ENCODE measurements at places on chromosomes 4 and X.
A peak's percentile ranks its signal among the peaks of the same experiment; 100 is the strongest.

GRCh38 chr4:124851741-124852140 is 139.2 kb upstream of the ANKRD50 start:
- no peak for DNase-seq
- no peak overlapping the region for H3K27ac ChIP-seq
- no peaks in the 10 kb centered on the region for H3K27me3 ChIP-seq

GRCh38 chr4:113979148-113979904 is at the start of gene ARSJ:
ARSJ (minus strand) TSS chr4:113979647; CDS start chr4:113978834, 813 bp downstream.
- no peaks in the 10 kb centered on the region for H3K27me3 ChIP-seq
- H3K4me3 ChIP-seq, result peak within 1 kb of the TSS; percentile 50
- peaks cover 3% of the 10 kb centered on the region for H3K4me1 ChIP-seq
- H3K36me3 ChIP-seq, result no peaks in the 10 kb centered on the region
- no peak within 1 kb of the TSS for H3K27ac ChIP-seq

DNA sequence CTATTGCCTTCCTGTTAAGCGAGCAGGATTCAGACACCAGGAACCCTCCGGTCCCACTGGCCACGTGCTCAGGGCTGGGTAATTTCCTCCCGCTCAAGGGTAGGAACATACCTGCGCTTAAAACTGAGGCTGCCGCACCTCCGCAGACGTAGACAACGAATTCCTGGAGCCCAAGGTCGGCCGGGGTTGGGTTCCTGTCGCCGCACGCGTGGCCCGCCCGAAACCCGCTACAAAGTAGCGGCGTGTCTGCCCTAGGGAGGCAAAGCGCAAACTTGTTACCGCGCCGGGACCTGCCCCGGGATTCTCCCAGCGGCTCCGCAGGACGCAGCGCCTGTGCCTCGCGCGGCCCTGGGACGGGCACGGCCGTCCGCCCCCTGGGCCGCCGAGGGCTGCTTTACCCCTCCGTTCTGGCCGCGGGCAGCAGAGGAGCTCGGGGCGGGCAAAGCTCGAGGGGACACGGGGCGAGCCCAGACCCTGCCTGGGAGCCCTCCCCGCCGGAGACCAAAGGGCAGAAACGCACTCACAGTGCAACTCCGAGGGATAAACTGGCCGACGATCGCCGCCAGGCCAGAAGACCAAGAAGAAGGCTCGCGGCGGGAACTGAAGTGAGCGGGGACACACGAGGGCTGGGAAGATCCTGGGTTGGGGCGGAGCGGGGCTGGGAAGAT is at the start of gene ERVMER34-1:
TSS of gene ERVMER34-1 (minus strand) at position 607 of the 668 bp plus-strand sequence. CDS start 5,905 bp downstream, outside the sequence.
- H3K36me3 ChIP-seq, result no peaks in the 10 kb centered on the region
- H3K4me1 ChIP-seq, result peaks cover 2% of the 10 kb centered on the region
- H3K4me3 ChIP-seq, result peak within 1 kb of the TSS; percentile 30
- no peaks in the 10 kb centered on the region for H3K27me3 ChIP-seq
- no peak for DNase-seq

- no peaks in the 10 kb centered on the region for H3K36me3 ChIP-seq
- DNase-seq, result peak; percentile 20
- no peak overlapping the region for H3K27ac ChIP-seq
- H3K4me1 ChIP-seq, result 0 out of 2 replicates have a peak, but pooled peaks cover 2% of the 10 kb centered on the region
- H3K4me3 ChIP-seq, result peak overlapping the region; percentile 12
- no peaks in the 10 kb centered on the region for H3K27me3 ChIP-seq
Observed at GRCh38 chrX:39613997-39614679, 483.6 kb downstream of the BCOR start.

GRCh38 chrX:122943918-122944317 is 240.2 kb upstream of the GRIA3 start:
- no peaks in the 10 kb centered on the region for H3K27me3 ChIP-seq
- no peak for DNase-seq
- no peaks in the 10 kb centered on the region for H3K36me3 ChIP-seq
- no peak overlapping the region for H3K27ac ChIP-seq

DNA sequence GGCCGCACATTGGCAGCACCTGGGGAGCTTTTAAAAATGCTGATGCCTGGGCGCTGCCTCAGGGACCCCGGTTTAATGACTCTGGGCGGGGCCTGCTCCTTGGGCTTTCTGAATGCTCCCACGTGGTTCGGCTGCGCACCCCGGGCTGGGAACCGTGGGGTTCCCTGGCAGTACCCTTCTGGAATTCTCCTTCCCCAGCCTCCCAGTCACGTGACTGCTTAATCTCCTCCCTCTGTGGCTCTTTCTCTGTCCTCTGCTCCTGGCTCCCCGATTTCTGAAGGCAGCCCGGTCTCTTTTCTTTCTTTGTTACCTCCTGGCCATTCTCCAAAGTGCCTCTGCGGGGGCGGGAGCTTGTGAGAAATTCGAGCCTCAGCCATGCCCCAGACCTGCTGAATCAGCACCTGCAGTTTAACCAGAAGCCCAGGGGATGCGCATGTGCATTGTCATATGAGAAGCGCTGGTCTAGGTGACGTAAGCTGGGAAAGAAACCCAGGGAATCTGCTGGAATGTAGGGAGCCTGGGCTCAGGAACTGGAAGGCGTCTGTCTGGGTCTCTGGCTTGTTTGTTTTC is 16.6 kb downstream of the CLCN4 start:
- no peak overlapping the region for H3K27ac ChIP-seq
- no peaks in the 10 kb centered on the region for H3K36me3 ChIP-seq
- H3K4me3 ChIP-seq, result no peak overlapping the region
- peak; percentile 27 for DNase-seq
- peaks cover 4% of the 10 kb centered on the region for H3K4me1 ChIP-seq
- H3K27me3 ChIP-seq, result no peaks in the 10 kb centered on the region

DNA sequence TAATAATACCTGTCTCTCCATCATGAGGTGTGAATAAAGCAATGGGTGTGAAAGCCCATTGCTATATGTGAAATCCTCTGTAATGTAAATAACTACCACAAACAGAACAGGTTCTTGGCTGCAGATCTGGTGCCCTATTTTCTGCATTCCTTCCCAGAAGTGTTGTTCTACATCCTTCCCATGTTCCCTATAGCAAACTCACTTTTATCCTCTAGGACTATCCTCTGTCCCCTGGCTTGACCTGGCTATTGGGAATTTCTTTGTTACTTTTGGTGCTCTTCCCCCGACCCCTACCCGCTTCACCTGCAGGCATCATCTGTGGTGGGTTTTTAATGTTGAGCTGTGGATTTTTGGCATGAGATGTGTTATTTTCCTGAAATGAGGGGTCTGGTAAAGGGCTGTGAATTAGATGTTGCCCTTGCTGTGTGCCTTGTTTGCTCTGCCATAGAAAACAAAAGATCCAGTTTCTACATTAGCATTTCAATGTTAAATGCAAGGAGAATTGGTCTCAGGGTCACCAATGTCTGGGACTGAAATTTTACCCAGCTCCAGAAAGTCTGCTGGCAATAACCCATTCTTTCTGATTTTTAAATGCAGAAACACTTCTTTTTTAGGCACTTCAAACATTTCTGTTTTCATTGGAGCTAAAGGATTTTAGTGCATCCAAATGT is 13.6 kb upstream of the FREM3 start:
- H3K36me3 ChIP-seq, result no peaks in the 10 kb centered on the region
- H3K4me3 ChIP-seq, result no peak overlapping the region
- DNase-seq, result no peak
- no peak overlapping the region for H3K27ac ChIP-seq
- no peaks in the 10 kb centered on the region for H3K27me3 ChIP-seq

DNA sequence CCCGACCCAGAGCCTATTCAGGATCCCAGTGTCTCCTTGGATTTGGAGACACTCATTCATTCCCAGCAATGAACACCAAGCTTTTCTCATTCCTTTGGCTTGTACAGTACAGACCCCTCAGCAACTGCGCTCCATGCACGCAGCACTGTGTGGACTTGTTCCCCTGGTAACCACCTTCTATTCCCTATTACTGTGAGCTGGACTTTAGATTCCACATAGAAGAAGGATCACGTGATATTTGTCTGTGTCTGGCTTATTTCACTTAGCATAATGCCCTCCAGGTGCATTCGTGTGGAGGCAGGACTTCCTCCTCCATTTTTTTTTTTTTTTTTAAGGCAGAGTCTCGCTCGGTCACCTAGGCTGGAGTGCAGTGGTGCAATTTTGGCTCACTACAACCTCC is 106.4 kb downstream of the PHKA2 start:
- DNase-seq, result no peak
- H3K4me1 ChIP-seq, result no peaks in the 10 kb centered on the region
- no peaks in the 10 kb centered on the region for H3K27me3 ChIP-seq
- no peaks in the 10 kb centered on the region for H3K36me3 ChIP-seq
- H3K27ac ChIP-seq, result no peak overlapping the region

- no peaks in the 10 kb centered on the region for H3K27me3 ChIP-seq
- no peaks in the 10 kb centered on the region for H3K4me1 ChIP-seq
- no peak overlapping the region for H3K27ac ChIP-seq
- H3K36me3 ChIP-seq, result no peaks in the 10 kb centered on the region
- no peak for DNase-seq
- no peak overlapping the region for H3K4me3 ChIP-seq
Observed at GRCh38 chr4:36043901-36044300, 200.4 kb downstream of the ARAP2 start.

- H3K27ac ChIP-seq, result no peak overlapping the region
- no peak overlapping the region for H3K4me3 ChIP-seq
- H3K36me3 ChIP-seq, result peaks cover 7% of the 10 kb centered on the region
- peaks cover 2% of the 10 kb centered on the region for H3K4me1 ChIP-seq
Observed at GRCh38 chr4:118807659-118808058, 28.3 kb downstream of the SEC24D start.

DNA sequence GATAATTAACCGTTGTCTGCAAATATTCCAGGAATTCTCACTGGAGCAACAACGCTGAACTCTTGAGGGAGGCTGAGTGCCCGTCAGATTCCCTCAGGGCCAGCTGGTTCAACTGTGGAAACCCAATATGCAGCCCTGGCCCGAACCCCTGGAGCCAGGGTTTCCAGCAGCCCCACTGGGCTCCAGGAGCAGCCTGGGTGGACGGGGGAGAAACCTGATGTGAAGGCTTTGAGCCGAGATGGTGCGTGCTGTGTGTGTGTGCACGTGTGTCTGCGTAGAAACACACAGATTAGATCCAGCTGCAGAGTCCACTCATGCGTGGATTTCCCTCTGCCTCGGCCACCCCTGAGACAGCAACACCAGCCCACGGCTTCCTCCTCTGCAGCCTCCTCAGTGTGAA is 19.4 kb upstream of the SLC25A6 start:
- H3K4me1 ChIP-seq, result no peaks in the 10 kb centered on the region
- DNase-seq, result no peak
- H3K36me3 ChIP-seq, result peaks cover 30% of the 10 kb centered on the region

GRCh38 chr4:110412354-110413065 is 63.4 kb upstream of the ENPEP start:
- no peaks in the 10 kb centered on the region for H3K36me3 ChIP-seq
- H3K27ac ChIP-seq, result no peak overlapping the region
- H3K4me3 ChIP-seq, result no peak overlapping the region
- H3K27me3 ChIP-seq, result peaks cover 5% of the 10 kb centered on the region
- no peak for DNase-seq

DNA sequence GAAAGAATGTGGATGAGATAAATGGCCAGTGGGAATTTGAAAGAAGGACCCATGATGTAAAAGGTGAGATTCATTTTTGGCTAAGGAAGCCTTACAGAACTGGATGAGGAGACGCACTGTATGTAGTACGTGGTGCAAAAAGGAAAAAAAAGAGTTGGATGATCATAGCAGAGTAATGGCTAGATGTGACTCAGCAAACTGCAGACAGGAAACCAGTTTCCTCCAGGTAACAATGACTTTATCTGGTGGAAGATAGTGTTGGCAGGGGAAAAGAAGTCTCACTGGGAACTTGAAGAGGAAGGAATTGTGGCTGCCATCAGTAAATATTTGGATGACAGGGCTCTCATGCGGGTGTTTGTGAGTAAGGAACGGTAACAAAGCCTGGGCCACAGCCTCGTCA is 243.2 kb downstream of the CPE start:
- no peak overlapping the region for H3K4me3 ChIP-seq
- no peak for DNase-seq
- H3K27me3 ChIP-seq, result no peaks in the 10 kb centered on the region
- no peaks in the 10 kb centered on the region for H3K4me1 ChIP-seq

GRCh38 chr4:26217961-26218676 is 102.7 kb upstream of the RBPJ start:
- H3K4me1 ChIP-seq, result 0 out of 2 replicates have a peak, but pooled peaks cover 3% of the 10 kb centered on the region
- H3K27ac ChIP-seq, result no peak overlapping the region
- no peaks in the 10 kb centered on the region for H3K36me3 ChIP-seq
- no peak overlapping the region for H3K4me3 ChIP-seq

- DNase-seq, result no peak
- no peaks in the 10 kb centered on the region for H3K4me1 ChIP-seq
- H3K4me3 ChIP-seq, result no peak overlapping the region
- no peaks in the 10 kb centered on the region for H3K27me3 ChIP-seq
- no peaks in the 10 kb centered on the region for H3K36me3 ChIP-seq
Observed at GRCh38 chr4:20326460-20326859, 74.8 kb downstream of the SLIT2 start.

DNA sequence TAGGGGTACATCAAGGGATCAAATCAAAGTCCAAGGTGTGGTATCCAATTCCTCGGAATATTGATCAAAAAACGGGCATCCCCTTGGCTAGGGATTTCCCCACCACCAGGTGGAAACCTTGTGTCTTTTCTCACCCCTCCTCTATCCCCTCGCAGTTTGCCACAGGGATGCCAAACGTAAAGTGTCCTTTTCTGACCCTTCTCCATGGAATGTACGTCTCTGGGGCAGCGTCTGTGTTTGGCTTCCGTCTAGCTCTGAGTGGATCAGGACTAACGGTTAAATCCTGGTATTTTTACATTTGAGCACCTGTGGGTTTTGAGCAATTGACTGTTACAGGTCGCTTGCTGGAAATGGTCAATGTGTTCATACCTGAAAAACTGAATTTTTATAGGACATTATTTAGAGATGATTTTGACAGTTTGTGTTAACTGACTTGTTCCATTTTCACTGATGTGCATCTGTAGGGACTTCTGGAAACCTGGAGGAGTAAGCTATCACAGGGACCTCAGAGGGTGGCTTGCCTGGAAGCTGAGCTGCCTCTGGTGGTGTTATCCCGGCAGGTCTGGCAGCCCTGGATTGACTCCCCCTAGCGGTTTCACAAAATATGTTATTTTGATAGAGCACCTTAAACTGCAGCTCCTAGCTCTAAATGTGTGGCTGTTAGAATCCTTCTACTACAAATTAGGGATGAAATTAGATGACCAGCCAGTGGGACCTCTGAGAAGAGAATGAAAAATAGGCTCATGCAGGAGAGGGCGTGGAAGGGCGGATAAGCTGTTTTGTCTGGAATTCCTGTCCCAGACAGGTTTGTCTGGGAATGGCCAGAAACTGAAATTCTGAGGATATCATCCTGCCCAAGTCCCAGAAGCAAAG is 8.8 kb upstream of the MGST2 start:
- no peak overlapping the region for H3K4me3 ChIP-seq
- peaks cover 4% of the 10 kb centered on the region for H3K4me1 ChIP-seq
- H3K36me3 ChIP-seq, result no peaks in the 10 kb centered on the region
- no peak for DNase-seq
- H3K27ac ChIP-seq, result no peak overlapping the region

GRCh38 chr4:65831828-65832227 is 161.5 kb upstream of the EPHA5 start:
- no peaks in the 10 kb centered on the region for H3K36me3 ChIP-seq
- no peak overlapping the region for H3K4me3 ChIP-seq
- H3K27ac ChIP-seq, result no peak overlapping the region
- H3K4me1 ChIP-seq, result no peaks in the 10 kb centered on the region

DNA sequence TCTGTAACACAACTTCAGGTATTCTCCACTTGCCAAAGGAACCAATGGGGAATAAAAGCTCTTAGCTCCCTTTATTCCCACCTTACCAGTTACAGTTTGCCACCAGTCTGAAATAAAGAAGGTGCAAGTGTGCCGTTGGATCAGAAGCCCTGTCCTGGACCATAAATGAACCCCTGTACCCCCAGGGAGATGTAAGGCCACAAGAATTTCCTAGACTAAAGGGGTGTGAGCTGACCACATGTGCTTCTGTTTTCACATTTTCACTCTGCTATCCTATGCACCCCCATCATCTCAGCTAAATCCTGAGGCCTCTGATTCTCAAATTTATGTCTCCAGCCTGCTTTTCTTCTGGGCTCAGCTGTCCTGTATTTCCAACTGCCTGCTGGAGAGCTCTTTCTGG is 221.2 kb downstream of the SPRY1 start:
- no peaks in the 10 kb centered on the region for H3K27me3 ChIP-seq
- no peak overlapping the region for H3K4me3 ChIP-seq
- DNase-seq, result no peak
- H3K27ac ChIP-seq, result no peak overlapping the region
- no peaks in the 10 kb centered on the region for H3K36me3 ChIP-seq

Data from iPS DF 6.9 (cell line).